ENCODE measurements at places on chromosomes 3 and 15.
A peak's percentile ranks its signal among the peaks of the same experiment; 100 is the strongest.

DNA sequence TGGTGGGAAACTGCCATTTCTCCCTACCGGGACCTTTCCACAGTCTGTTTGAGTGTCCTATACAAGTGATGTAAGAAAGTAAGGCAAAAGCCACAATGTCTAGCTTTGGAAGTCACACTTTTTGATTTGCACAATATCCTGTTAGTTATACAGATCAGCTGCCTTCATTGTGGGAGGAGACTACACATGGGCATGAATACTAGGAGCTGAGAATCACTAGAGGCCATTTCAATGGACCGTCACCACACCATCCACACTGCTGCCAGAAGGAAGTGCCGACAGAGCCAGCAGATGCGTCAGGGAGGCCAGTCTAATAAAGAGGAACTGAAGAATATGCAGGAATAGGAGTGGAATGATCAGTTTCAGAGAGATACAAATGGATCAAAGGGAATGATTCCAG is 65.8 kb downstream of the SCN11A start:
- no peak for DNase-seq

- DNase-seq: no peak
These were observed 7.8 kb upstream of the LPCAT4 start for GRCh38 chr15:34374816-34375215.

DNA sequence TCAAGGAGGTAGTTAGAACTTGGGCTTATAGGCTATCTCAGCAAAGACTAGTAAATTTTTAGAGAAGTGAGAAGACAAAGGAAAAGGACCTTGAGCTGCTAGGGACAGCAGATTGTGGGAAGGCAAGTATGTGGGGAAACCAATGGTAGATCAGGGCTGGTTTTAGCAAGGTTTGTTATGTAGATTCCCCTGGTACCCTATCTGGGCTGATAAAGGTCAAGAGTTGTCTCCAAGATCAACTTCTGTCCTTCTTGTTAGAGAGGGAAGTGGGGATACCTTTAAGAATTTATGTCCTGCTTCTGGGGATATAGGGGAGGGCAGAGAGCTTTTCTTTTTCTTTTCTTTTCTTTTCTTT is 28.9 kb downstream of the KAT2B start:
- no peak for DNase-seq

- DNase-seq: no peak
These were observed 81.4 kb downstream of the IL12A start for GRCh38 chr3:160069986-160070385.

GRCh38 chr3:88742674-88743507 is 364.5 kb upstream of the EPHA3 start:
- no peak for DNase-seq

- no peak for DNase-seq
These were observed 13.1 kb upstream of the BLOC1S6 start for GRCh38 chr15:45573961-45574629.

GRCh38 chr15:68417897-68418296 is 14.1 kb downstream of the ITGA11 start:
- DNase-seq: no peak

DNA sequence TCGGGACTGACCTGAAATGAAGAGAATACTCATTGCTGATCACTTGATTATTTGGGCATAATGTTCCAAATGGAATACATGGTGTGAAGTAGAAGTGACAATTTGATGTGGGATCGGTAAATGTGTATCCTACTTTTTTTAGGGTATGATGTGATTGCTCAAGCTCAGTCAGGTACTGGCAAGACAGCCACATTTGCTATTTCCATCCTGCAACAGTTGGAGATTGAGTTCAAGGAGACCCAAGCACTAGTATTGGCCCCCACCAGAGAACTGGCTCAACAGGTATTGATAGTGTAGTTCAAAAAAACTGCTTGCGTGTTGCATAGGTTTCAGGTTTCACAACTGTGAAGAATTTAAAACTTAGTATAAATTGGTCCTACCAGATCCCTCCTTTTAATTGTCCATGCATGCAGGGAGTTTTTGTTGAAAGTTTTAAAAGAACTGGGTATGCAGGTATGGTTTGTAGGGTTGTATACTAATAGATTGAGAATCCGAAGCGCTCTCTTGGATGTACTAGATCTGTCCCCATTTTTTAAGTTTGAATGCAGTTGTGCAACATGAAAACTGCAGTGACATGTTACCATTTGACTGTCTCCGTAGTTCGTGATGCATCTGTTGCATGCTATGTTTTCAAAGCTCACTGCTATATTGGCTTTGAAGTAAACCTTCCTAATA is 1.6 kb downstream of the EIF4A2 start:
- no peak for DNase-seq

DNA sequence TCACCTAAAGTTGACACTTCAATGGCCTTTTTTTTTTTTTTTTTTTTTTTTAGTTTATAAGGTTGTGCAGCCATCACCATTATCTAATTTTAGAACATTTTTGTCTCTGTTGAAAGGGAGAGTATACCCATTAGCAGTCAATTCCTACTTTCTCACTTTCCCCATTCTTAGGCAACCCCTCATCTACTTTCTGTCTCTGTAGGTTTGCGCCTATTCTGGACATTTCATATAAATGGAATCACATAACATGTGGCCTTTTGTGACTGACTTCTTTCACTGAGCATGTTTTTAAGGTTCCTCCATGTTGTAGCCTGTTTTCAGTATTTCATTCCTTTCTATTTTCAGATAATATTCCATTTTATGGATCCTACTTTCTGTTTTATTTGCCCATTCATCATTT is 56.3 kb downstream of the BLM start:
- no peak for DNase-seq

GRCh38 chr15:65653801-65654521 is 32.2 kb downstream of the SLC24A1 start:
- DNase-seq: no peak

DNA sequence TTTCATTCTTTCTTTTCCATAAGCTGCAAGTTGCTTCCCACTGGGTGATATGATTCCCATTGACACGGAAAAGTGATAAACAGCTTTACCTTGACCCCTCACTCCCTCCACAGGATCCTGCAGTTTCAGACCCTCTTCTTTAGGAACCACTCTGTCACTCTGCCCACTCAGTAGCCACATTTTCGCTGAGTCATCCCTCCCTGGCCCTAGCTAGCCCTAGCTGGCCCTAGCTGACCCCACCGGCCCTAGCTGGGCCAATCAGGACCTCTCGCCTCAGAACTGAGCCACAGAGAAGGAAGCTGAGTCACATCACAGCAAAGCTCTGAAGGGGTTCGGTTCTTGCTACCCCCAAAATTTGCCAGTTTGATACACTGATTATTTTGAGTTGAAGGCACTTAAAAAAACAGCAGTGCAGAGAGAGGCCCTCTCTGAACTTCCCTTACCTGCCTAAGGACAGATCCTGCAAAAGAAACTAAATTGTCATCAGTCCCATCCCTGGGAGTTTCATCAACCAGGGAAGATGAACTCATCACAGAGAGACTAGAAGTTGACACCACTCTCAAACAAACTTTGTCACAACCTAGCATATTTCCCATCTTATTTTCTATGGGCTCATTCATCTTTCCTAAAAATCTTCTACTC is 233.5 kb upstream of the PROK2 start:
- DNase-seq: no peak

- DNase-seq: peak; percentile 90
These were observed 28.3 kb downstream of the GOLGA6A start for GRCh38 chr15:74053941-74054529.

- no peak for DNase-seq
These were observed 40.1 kb downstream of the REC114 start for GRCh38 chr15:73483053-73483452.

- DNase-seq: no peak
These were observed 35.0 kb upstream of the COLQ start for GRCh38 chr3:15556512-15556911.

DNA sequence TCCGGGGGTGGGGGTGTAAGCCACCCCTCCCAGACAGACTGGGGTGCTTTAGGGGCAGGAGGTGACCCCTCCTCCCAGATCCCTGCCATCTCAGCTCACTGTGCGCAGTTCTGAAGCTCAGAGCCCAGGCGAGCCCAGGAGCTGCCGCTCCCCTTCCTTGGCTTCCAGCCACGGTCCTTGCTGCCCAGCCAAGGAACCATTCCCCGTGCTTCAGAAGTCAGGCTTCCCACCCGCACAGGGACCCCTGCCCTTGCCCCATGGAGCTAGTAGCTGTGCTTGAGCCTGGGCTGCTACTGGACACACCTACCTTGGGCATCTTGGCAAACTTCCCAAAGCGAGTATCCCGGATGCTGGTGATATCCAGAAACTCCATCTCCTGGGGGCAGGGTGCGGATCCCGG is 4.8 kb downstream of the PLCB2 start:
- DNase-seq: no peak

- no peak for DNase-seq
These were observed 36.3 kb upstream of the DCLK3 start for GRCh38 chr3:36800533-36801116.

DNA sequence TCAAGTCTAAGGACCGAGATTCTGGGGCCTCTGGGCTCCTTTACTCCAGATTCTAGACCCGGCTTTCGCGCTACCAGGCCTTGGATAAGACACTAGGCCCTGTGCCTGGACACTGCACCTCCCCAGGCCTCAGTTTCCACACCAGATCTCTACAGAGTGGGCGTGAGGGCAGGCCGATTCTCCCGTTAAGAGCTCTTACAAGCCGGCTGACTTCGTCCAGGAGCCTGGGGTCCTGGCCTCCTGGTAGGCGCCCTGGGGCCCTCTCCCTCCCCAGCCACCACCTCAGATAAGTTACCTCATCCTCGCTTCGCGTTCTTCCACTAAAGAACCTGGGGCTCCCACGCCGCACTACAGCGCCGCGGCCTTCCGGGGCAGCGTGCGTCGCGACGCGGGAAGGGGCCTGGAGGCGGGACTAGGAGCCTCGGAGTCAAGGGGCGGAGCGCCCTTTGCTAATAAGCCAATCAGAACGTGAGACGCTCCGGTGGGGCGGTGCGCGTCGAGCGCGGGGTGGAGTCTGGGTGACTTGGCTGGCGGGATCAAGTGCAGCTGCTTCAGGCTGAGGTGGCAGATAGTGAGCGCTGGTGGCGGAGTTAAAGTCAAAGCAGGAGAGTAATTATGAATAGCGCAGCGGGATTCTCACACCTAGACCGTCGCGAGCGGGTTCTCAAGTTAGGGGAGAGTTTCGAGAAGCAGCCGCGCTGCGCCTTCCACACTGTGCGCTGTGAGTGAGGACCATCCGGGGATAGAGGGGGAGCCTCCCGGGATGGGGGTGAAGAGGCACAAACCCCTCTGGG is at the start of the genes EAF2 and IQCB1:
Gene EAF2, plus strand, starts transcription at position 539 of the 794 bp plus-strand sequence. Its CDS starts 77 bp downstream, at position 616.
Gene IQCB1, minus strand, starts transcription at position 390 of the 794 bp plus-strand sequence. CDS start 6,100 bp downstream, outside the sequence.
- DNase-seq: peak; percentile 99

DNA sequence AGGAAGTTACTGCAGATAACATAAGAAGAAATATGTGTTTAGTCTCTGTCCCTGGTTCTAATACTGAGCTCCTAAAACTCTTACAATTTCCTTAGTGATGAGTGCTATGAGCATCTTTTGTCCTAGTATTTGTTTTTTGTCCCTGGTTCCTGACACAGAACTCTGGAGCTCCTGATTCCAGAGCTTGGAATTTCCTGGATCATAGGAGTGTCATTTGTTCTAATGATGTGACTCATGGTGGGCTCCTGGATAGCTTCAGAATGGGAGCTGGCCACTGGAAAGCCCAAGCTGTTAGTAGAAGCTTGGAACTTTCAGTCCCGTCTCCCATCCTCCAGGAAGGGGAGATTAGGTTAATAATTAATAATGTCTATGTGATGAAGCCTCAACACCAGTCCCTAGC is 98.2 kb downstream of the CNTN6 start:
- DNase-seq: no peak

- DNase-seq: no peak
These were observed 8.6 kb downstream of the PARP9 start for GRCh38 chr3:122555275-122556071.

DNA sequence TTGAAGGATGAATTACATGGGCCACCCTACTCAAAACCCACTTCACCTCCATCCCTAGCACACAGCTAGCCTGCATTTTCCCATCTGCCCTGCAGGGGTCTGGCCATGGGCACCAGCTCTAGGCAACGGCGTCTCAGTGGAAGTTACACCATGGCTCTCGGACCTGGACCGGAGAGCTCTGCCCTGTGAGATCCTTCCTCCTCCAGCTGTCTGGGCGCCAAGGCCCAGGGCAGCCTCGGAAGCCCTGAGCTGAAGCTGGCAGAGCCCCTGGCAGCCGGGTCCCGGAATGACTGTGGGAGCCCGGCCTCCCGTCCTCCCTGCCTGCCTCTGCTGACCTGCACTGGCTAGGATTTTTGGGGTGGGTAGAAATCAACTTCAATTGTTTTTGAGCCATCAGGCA is 98.9 kb downstream of the CHSY1 start:
- peak; percentile 70 for DNase-seq

DNA sequence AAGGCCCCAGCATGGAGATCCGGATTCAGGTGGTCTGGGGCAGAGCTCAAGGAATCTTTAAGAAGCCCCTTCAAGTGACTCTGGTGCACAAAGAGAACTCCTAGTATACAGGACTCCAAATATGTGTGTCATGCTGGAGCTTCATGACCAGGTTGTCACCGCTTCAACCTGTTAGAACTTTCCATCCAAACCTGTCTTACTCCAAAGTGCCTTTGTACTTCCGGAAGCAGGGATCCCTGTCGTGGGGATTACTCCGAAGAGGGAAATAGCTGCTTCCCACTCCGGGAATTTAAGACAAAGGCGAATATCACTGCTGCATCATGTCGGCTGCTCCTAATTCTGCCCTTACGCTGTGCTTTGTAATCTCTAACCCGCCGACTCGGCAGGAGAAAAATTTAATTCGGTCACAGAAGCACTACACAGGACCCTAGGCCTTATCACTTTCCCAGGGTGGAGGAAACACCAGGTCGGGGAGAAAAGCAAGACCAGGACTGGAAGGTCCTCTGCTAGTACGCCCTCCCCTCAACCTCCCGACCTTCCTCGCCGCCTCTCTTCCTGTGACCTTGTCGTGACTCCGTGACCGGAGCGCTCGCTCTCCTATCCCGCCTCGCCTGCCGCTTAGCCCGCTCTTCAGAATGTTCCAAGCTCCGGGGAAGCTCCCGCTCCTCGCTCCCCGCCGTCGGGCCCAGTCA is 730 bp downstream of the HIGD1A start:
- peak; percentile 62 for DNase-seq

GRCh38 chr3:15941958-15942357 is 144.2 kb upstream of the ANKRD28 start:
- DNase-seq: no peak

DNA sequence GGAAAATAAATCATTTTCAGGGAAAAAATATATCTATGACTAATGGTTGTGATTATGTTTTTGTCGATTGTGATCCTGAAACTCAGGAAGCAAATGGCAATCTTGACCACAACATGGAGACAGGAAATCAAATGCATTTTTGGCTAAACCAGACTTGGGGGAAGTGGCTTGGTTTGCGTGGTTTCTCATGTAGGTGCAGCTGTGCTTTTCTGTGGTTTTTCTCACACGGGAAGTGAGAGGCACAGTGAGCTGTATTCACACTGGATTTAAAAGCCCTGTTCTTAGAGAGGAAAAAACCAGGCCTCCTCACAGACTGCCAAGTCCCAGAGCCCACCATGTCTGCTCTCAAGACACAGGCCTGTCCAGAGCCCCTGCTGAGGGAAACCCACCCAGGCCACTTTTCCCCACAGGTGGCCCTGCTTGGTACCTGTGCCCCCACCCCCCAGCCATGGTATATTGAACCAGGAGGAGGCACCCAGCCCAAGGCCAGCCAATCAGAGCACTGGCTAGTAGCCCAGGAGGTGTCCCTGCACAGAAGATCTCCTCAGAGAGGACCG is 46.1 kb downstream of the BTD start:
- DNase-seq: no peak
